ENCODE measurements at places on chromosomes 16 and 17. TPM values are rescaled to one million over a fixed set of nuclear protein-coding genes. Genes with fewer than 3 reads are reported as not detected.

GRCh38 chr16:8674413-8675022 lies at the start of gene ABAT:
TSS of gene ABAT (plus strand) at chr16:8674617. CDS start at chr16:8735740, 61,123 bp downstream.
- DNase-seq, result peak; percentile 53

DNA sequence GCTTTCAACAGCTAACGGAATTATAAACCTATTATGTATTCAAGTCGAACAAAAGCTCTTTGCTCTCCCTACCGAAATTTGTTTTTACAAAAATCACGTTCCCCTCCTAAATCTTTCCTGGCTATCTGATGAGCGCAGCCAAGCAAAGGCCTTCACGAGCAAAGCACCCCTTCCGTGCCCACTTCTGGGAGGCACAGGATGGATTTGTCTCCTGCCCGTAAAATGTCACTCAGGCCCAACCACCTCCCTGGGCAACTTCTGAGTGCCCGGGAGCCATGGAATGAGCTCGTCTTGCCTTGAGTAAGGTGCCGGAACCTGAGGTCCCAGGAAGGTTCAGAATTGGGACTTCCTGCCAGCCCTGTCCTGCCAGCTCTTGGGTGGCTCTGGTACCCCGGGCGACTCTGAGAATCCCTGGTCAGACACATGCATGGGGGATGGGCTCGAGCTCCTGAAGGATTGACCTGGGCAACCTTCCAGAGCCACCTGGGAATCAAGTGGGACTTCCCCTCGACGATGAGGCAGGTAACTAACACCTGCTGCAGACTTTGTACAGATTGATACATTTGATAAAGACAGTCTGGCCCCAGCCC lies 19.8 kb downstream of the SLC7A5 start:
- no peak for DNase-seq

GRCh38 chr16:9235867-9236266 lies 144.4 kb downstream of the HAPSTR1 start:
- no peak for DNase-seq

DNA sequence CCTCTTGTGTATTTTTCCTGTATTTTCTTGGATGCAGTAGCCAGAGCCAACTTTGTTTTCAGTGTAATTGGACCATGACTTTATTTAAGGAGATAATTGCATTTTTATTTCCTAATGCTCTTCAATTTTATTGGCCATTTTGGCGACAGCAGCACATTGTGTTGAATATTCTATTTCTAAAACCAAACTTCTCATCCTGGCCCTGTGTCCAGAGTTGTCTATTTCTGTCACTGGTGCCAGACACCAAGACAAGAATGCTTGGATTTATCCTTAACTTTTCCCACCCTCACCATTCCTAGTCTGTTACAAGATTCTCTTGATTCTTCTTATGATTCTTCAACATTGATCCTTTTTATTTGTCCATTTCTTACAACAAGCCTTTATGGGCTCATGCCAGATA lies 37.1 kb downstream of the ARHGAP44 start:
- DNase-seq, result no peak

DNA sequence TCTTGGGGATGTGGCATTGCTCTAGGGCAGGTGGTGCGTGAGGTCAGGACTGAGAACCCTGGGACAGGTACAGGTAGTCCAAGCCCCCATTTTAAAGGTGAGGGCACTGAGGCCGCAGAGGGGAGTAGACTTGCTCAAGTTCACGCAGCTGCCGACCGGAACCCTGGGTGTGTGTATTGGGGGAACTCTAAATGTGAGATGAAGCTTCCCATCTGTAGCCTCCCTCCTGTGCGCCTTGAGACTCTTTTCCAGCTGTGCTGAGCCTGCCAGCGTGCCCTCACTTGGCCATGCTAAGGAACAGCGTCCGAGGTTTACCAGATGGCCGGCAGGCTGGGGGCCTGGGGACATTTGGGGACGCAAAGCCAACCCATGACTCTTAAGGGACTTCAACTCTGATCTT lies 79.0 kb upstream of the CDC42EP4 start:
- DNase-seq, result no peak

Gene KRTAP9-4
- total RNA-seq, result 6.5 TPM

Gene EVI2B
- 4.0 TPM for total RNA-seq

- DNase-seq, result no peak
Observed at GRCh38 chr16:87376660-87377059, 6.9 kb downstream of the FBXO31 start.

- no peak for DNase-seq
Observed at GRCh38 chr17:48517478-48517877, 13.3 kb downstream of the HOXB1 start.

- no peak for DNase-seq
Observed at GRCh38 chr16:74830648-74831047, 56.0 kb upstream of the FA2H start.

Gene ABCA3
- total RNA-seq, result 3.5 TPM

GRCh38 chr17:61185385-61185784 lies 214.3 kb upstream of the TBX2 start:
- no peak for DNase-seq

Gene DUSP3
- 29.2 TPM for total RNA-seq

Gene CFAP52
- total RNA-seq, result not detected

Gene DNAAF8
- 0.59 TPM for total RNA-seq

DNA sequence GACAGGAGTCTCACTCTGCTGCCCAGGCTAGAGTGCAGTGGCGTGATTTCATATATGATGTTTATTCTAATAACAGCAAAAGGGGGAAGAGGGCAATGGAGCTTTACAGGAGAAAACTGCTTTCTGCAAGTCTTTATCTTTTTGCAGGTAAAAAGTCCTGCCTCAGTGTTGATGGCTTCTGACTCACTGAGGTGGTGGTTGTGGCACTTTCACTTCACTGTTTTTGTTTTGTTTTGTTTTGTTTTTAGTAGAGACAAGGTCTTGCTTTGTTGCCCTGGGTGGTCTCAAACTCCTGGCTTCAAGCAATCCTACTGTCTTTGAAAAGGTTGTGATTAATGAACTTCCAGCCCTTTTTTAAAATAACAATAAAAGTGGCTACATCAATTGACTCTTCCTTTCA lies 68.0 kb upstream of the TBC1D3K start:
- DNase-seq, result no peak

Data from skin of body (tissue), 3 donors.